ENCODE measurements at places on chromosomes 6 and 20.

- DNase-seq: no peak
Observed at GRCh38 chr6:84556541-84557335, 207.7 kb downstream of the TBX18 start.

GRCh38 chr20:12207875-12208274 lies 290.2 kb downstream of the BTBD3 start:
- DNase-seq: no peak

DNA sequence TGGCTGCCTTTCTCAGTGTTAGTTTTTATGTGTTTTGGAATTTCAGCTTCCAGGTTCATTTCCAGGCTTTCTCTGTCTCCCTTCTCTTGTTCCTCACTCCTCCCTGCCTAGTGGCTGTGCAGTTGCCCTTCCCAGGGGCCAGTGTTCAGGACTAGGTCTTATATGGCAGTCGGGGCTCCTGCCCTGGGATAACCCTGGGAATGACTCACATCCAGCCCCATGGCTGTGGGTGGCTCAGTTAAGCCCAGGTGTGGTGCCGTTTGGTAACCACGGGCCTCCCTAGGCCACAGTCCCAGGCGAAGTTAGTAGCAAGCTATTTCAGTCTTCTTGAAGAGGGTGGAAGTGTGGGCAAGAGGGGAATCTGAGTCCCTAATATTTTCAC lies 57.4 kb upstream of the DDR1 start:
- peak; percentile 37 for DNase-seq

- DNase-seq: no peak
Observed at GRCh38 chr6:26305641-26305969, 59.4 kb upstream of the BTN3A2 start.

DNA sequence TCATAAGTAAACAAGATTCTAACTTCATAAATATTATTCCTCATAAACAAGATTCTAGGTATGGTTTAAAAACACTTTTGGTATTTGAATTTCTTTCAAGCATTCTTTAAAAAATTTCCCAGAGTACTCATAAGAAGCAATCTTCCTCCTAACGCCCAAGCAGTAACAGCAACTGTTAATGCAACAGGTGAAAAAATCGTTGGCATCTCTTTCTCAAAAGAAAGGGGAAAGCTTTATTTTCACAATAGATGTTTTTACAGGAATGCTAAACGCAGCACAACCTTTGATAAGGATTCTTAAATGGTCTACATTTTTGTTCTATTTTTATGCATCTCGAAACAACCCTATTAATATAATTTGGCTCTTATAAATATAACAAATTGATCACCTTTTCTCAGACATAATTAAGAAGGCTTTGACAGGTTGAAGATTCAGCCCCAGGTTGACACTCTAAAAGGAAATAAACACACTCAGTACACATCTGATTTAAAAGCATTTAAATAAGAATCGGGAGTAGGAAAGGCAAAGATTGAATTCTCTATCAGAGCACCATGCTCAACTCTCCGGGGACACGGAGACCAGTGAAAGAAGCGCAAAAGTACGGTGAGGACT lies 634 bp downstream of the AHI1 start:
- DNase-seq: no peak

DNA sequence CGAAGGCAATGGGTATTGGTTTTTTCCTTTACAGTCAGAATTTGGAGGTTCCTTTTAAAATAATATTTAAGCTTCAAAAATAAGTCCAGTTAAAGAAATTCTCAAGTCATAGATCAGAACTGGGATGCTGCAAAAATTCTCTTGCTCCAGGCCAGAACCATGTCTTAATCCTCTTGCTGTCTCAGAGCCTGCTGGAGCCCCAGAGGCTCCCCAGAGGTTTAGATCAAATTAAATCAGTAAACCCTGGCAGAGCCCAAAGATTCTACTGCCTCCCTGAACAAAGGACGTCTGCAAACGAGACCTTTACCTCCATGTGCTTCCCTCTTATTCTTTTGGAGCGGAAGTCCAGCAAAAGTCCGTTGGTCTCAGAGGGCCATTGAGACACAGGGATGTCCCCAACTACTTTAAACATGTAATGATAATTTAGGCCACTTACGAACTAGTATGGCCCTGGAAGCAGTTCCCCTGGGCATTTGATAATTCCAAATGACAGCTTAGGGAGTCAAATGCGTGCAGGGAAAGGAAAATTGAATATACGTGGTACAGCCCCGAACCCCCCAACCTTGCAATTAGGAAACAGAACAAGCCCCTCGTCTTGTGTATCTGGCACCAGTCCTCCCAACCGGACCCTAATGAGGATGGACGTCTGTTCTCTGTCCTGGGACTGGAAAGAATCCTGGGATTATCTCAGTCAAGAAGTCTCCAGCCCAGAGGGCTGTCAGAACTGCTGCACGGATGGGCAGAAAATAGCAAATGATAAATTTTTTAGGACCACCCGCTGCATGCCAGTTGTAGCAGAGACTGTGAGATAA lies 31.5 kb downstream of the SULF2 start:
- no peak for DNase-seq

DNA sequence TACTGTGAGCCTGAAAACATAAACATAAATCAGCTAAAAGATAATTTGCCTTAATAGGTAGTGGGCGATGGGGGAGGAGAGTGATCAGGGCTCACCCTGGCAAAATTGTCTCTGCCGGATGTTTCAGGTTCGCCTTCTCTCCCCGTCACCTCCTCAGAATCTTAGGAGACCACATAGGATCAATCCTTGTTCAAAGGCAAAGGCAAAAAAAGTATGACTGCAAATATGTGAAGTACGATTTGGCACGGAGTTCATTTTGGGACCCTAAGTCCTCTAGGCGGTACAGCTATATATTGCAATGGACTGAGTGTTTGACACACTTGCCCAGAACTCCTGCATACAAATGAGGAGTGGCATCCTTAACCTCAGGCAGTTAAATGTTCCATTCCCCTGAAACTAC lies 649.2 kb upstream of the FLRT3 start:
- DNase-seq: no peak

DNA sequence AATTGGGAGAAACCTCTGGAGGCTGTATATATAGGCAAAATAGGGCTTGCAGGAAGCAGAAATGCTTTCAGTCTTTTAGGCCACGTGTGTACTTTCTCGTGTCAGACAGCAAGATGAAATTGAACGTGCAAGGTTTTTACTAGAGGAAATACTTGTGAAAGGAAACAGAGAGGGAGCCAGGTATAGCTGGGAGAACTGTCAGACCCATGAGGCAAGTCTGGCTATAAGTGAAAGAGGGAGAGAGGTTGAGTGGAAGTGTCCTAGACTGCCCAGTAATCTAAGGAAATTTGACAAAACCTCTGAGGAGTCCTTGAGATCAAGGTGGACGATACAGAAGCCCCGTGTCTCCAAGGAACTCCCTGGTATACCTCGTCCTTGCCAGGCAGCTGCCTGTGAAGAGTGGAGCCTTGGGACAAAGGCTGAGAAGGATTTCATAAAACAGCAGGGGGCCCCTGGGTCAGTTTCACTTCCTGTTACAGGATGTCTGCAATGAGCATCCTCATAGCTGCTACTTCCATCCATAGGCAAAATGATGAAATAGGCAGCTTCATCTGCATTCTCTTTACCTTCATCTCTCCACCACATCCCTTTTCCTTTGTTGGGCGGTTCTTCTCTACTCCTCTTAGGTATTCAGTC lies 114.4 kb upstream of the MAP3K7 start:
- DNase-seq: no peak

DNA sequence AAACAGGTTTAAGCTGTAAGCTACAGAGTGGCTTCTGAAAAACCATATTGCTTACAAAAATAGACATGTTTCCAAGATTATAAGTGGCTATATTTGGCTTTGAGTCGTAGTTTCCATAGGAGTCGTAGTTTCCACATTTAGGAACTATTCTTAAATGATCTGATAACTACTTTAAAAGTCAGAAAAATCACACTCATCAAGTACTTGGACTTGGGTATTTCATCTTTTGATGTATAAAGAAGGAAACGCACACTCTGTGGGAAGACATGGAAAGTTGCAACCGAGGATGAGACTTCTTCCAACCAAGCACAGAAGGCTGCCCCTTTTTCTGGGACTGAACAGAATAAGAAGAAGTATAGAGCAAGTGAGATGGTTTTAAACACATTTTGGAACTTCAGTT lies 118.3 kb downstream of the KHDRBS2 start:
- no peak for DNase-seq

GRCh38 chr6:52760105-52760765 lies 3.0 kb downstream of the GSTA2 start:
- DNase-seq: no peak

DNA sequence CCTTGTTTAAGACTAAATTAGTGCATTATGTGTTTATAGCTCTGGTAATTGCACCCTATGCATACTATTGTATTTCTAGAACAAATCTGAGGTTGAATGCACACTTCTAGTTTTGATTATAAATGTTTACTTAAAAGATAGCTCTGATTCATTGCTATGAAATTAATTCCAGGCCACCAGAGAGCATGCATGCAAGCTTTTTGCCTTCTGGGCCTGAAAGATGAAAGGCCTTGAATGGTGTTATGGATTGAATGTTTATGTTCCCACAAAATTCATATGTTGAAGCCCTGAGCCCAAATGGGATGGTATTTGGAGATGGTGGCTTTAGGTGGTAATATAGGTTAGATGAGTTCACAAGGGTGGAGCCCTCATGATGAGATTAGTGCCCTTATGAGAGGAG lies 695.0 kb upstream of the MAP3K7 start:
- DNase-seq: no peak

DNA sequence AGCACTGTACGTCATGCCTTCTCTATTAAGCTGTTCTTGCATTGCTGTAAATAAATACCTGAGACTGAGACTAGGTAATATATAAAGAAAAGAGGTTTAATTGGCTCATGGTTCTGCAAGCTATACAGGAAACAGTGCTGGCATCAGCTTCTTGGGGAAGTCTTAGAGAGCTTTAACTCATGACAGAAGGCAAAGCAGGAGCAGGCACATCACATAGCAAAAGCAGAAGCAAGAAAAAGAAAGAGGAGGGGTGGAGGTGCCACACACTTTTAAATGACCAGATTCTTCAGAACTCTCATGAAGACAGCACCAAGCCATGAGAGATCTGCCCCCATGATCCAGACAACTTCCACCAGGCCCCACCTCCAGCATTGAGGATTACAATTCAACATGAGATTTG lies 30.1 kb downstream of the CYB5R4 start:
- no peak for DNase-seq

GRCh38 chr6:118589186-118589585 lies 41.1 kb downstream of the PLN start:
- DNase-seq: no peak

DNA sequence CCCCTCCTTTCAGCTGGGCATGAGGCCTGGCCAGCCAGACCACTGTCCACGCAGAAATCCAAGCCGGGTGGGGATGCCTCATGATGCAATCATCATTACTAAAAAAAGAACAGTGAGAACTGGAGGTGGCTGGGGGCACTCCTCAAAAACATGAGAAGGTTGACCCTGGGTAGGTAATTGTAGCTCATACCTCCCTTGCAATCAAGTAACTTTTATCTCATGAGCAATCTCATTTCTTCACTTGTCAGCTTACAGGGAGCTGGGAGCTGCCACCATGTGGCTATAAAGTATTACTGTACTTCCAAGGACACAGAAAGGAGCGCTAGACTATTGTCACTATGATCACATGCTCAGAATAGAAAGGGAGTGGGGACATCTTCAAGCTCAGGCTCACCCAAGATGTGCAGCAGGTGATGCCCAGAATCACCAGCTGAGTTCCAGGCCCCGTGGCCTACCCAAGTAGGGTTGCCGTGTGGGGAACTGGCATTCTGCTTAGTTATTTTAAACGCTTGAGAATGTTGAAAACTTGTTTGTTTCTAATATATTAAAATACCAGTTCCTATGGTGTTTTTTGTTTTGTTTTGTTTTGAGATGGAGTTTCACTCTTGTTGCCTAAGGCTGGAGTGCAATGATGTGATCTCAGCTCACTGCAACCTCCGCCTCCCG lies 3.0 kb upstream of the CDH26 start:
- DNase-seq: no peak

- DNase-seq: peak; percentile 69
Observed at GRCh38 chr20:32902456-32903420, 44.0 kb downstream of the EFCAB8 start.

GRCh38 chr6:161835500-161836215 lies 561.8 kb upstream of the AGPAT4 start:
- DNase-seq: no peak

- DNase-seq: no peak
Observed at GRCh38 chr6:128742900-128743299, 140.0 kb upstream of the LAMA2 start.

DNA sequence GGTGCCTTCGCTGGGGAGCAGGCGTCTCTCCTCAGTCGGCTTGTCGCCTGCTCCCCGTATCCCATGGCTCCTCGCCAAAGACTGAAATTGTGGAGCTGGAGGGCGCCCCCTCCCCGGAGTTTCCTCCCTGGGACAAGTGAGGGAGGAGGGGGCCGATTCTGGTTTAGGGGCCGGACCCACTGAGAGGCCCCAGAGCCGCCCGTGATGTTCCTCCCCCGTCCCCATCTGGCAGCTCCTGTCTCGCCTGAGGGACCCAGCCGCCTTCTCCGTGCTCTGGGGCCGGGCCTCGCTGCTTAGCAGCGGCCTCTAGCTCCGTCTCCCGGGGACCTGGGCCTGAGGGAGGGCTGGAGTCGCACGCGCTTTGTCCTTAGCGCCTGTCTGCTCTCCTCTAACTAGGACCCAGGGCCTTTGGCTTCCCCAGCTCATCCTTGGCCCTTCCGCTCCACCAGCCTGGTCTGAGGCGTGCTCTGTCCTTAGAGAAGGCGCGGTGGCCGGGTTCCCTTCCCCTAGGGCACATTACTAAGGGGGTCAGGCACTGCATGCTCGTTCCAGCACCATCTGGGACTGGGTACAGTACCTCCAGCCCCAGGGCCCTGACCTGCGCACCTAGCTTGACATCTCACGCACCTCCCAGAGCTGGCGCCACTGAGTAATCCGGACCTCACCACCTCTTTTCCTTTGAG lies 29.7 kb downstream of the SLC12A5 start:
- no peak for DNase-seq

- DNase-seq: no peak
Observed at GRCh38 chr6:87291883-87292282, 30.5 kb upstream of the SMIM8 start.

- DNase-seq: peak; percentile 95
Observed at GRCh38 chr6:83859410-83860358, at the start of gene CYB5R4. TSS of gene CYB5R4 (plus strand) at chr6:83859689. CDS start at chr6:83859783, 94 bp downstream.

- DNase-seq: no peak
Observed at GRCh38 chr6:69005199-69005598, 370.1 kb downstream of the ADGRB3 start.

- no peak for DNase-seq
Observed at GRCh38 chr6:9316831-9317230, 881.5 kb upstream of the SLC35B3 start.

GRCh38 chr6:116145803-116146675 lies 20.1 kb upstream of the COL10A1 start:
- no peak for DNase-seq

- no peak for DNase-seq
Observed at GRCh38 chr6:106586815-106587415, 42.4 kb downstream of the RTN4IP1 start.

DNA sequence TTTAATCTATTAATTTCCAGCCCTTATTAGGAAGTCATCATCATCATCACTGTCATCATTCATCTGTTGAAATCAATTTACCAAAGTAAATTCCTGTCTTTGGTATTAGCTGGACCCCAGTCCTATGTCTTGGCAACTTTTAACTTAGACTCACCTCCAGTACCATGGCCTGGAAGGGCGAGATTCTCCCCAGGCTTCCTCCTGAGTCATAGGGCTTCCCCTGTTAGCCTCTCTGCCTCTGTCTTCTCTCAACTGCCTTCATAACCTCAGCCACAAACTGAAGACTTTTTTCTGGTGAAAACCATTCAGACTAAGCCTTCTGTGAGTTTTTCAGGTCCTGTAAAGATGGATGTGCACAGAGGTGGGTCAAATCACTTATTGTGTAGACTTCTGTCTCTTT lies 95.0 kb downstream of the NKAIN2 start:
- no peak for DNase-seq

GRCh38 chr20:32487381-32487780 lies 97.8 kb downstream of the NOL4L start:
- no peak for DNase-seq

Measured in activated naive CD4-positive, alpha-beta T cell treated with Interleukin-2 at 50 U/mL for 16 hours (primary cell).